ENCODE measurements at places on chromosomes 1 and 21.

GRCh38 chr1:188228623-188229022 is 1399.9 kb downstream of the PLA2G4A start:
- no peak for DNase-seq

DNA sequence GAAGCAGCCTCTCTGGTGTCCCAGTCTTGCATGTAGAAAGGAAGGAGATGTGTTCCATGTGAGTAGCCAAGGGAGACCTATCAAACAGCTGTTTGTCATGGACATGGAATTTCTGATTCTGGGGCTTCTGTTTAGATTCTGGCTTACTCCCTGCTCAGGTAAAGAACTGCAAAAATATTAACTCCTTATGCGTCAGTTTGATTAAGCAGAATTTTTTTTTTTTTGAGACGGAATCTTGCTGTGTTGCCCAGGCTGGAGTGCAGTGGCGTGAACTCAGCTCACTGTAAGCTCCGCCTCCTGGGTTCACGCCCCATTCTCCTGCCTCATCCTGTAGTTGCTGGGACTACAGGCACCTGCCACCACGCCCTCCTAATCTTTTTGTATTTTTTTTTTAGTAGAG is 6.8 kb downstream of the ARV1 start:
- no peak for DNase-seq

DNA sequence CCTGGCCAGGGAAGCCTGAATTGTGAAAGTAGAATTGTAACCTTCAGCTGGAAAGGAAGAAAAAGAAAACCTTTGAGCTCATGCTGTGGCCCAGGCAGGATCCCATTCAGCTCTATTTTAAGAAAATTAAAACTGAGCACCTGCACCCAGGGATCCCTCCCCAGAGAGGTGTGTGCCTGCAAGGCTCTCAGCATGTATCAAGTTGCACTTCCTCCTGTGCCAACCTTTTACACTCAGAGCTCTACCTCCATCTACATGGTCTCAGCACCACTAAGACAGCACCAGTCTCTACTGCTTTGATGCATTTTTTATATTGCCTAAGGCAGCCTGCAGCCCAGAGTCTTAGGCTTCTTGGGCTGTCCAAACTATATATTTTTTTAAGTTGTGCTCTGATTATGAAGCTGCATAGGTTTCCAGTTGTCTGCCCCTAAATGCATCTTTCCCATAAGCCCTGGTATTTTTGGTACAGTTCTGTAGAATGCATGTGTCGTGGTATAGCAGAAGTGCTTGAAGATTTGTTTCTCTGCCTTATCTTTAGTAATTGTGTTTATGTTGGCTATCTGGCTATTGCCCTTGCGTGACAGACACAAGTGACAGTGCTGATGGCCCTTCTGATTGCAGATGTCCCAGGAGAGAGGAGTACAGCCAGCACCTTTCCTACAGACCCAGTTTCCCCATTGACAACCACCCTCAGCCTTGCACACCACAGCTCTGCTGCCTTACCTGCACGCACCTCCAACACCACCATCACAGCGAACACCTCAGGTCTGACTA is 63.1 kb downstream of the PTPRC start:
- no peak for DNase-seq

DNA sequence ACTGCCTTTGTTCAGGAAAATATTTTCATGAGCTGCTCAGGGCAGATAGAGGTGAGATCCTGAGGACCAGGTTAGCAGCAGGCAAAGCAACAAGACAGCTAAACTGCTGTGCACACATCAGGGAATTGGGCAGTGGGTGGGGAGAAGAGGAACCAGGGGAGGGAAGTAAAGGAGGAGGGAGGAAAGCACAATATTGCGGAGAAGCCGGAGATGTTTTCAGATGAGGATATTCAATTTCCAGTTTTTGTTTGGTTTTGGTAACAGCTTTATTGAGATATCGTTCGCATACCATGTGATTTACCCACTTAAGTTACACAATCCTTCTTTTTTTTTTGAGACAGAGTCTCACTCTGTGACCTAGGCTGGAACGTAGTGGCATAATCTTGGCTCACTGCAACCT is 34.5 kb downstream of the EPHA10 start:
- peak; percentile 9 for DNase-seq

- no peak for DNase-seq
These were observed 21.8 kb downstream of the MIS18A start for GRCh38 chr21:32256873-32257620.

DNA sequence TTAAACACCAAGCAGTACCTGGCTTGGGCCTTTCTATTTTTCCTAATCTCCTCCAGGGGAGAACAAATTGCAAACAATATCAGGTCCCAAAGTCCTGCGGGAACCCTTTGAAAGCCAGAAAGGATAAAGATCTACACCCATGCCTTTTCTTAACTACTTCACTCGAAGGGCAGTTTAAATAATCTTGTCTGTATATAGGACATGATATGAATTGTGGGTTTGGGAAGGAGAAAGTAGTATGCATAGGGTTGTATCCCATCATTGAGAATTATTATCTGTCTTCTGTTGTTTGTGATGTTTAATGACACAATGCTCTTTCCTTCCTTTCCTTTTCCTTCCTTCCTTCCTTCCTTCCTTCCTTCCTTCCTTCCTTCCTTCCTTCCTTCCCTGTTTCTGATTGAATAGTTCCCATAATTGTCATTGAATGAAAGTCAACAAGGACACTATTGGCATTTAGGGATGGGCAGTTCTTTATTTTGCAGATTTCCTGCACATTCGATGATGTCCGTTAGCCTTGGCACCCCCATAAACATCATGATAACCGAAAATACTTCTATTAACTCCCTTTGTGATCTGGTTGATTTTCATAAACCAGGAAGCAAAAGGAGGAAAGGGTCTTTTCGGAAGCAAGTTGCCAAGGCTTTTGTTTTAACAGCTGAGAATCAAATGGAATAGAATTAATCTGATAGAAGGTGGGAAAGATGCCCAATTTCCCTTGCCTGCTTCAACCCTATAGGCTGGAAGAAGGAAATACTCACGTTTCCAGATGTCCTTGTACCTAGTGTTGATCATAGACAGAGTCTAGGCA is 141.3 kb downstream of the ATG4C start:
- no peak for DNase-seq

- no peak for DNase-seq
These were observed 42.4 kb upstream of the CLDN14 start for GRCh38 chr21:36522219-36522808.

DNA sequence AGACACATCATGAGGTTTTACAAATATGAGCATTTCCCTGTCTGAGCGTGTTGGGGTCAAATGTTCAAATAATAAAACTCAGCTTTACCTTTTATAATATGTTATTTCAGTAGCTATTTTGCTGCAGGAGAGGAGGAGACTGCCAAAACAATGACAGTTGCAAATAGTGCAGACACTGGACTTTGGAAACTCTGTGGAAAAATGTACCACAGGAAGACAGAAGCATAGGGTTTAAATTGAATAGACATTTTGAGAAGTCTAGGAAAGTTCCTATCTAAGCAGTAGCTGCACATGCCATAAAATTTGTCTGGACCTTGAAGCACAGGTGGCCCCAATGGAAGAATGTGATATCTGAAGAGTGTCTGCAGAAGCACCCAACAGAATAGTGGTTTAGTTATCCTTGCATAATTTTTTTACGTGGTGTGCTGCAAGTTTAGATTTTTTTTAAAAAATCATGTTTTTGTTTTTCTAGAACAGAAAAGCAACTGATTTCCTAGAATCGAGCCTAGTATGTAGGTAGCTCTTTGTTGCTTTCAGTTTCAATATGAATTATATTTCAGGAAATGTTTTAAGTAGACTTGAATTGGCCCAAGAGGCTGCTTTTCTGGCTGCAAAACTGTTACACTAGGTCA is 14.0 kb upstream of the GBP5 start:
- no peak for DNase-seq

- no peak for DNase-seq
These were observed 144.3 kb downstream of the FCRL5 start for GRCh38 chr1:157407917-157408525.

DNA sequence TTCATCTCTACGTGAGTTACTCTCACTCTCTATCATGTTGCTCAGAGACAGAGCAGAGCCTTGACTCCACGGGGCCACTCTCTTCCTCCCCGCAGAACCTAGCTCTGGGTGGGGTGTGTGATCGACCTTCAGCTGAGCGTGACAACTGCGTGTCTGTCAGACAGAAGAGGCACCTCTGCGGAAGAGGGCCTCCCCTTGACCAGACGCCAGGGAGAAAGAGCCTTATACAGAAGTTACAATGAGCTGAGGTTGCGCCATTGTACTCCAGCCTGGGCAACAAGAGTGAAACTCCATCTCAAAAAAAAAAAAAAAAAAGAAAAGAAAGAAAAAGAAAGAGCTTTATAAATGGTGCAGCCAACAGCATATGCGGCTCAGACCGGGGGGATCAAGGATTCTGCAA is 22.9 kb downstream of the SYT2 start:
- DNase-seq: no peak

DNA sequence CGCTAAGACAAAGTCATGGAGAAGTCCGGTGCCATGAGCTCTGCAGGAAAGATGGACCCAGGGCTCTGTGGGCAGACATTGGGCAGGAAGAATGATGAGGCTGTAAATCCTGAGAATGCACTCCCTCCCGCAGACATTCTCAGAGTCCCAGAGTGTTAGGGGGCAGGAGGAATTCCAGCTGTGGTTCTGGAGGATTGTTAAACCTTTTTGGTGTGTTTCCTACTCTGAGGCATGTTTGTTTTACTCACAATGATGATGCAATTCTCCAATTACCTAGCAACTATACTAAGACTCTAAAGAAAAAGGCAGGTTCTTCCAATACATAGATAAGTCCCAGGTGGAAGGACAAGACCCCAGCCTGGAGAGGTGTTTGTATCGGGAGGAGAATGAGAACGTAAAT is 2.8 kb upstream of the CAPN9 start:
- DNase-seq: no peak

DNA sequence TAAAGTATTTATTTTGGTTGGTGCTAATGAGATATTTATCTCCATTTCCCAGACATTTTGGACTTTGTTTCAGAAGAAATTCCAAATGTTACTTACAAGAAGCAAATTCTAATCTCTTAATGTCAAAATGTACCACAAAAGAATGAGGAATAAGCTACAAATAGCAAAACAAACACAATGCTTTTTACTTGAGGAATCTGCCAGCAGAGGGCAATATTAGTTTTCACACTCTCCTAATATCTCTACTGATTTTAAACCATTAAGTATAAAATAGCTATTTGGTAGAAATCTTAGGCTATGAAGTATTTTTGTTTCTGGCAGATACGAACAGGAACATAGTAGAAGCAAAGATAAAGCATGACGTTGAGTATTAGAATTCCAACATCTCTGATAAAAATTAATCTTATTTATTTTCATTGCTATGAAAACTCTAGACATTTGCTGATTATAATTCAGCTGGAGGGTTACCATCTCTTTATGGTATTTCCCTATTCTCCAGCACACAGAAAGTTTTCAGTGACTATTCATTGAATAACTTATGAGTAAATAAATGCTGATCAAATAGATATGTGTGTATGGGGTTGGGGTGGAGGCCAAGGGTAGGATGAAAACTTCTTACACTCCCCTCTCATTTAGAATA is 13.4 kb upstream of the HMCN1 start:
- DNase-seq: no peak

DNA sequence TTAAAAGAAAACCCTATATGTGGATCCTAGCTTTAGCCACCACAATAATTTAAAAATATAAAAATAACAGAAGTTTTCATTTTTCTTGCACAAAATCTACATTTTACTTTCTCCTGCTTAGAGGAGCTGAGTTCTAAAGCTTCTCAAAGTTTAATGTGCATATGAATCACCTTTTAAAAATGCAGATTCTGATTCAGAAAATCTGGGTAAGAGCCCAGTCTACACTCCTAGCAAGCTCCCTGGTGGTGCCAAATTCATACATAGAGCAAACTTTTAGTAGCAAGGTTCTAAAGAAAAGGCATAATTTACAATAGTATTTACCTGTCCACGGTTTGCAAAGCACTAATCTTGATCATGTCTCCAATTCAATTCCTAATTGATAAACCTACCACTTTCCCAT is 19.3 kb downstream of the RSBN1 start:
- no peak for DNase-seq

GRCh38 chr1:93628681-93629080 is 53.0 kb downstream of the BCAR3 start:
- DNase-seq: no peak

DNA sequence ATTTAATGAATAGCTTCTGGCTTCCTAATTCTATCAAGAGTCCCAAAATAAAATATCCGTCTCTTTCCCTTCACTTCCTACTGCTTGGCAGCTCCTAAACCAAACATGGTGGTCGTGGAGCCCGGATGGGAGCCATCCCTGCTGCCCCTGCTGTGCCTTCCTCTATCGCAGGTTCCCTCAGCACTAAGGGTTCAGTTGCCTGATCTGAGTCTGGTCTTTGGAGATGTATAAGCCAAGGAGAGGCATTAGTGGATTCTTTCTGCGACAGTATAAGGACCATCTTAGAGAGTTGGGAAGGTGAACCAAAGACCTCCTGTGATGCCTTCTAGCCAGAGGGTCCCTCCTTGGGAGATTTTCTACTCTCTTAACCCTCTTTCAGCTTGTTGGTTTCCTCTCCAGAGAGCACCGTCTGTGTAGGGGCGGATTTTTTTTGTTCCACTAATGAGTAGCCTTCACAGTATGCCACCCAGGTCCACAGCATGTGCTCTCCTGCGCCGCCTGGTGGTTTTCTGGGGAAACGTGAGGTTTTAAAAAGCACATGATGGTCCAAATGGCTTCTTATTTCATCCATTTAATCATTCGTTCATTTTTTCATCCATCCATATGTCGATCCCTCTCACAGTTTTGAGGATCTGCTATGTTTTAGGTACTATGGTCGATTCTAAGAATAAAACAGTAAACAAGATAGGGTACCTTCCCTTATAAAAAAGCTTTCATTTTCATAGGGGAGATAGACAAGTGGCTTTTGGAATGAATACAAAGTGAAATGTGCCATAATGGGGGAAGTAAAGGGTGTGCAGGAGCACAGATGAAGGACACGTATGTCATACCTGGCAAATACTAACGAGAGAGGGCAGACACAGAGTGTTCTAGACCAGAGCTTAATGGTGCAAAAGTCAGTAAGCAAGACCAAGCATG is 71.0 kb downstream of the NFASC start:
- DNase-seq: peak; percentile 81

GRCh38 chr1:187622545-187622944 is 793.8 kb downstream of the PLA2G4A start:
- no peak for DNase-seq

DNA sequence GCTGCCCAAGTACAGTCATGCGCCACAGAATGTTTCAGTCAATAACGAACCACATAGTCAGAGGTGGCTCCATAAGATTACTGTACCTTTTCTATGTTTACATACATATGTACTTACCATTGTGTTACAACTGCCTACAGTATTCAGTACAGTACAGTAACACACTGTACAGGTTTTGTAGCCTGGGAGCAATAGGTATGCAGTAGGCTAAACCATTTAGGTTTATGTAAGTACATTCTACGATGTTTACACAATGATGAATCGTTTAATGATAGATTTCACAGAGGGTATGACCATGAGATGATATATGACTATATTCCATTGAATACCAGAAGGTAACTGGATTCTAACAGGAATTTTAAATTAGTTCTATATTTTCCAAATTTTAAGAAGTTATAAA is 10.5 kb downstream of the YY1AP1 start:
- no peak for DNase-seq

Data from cardiac septum (tissue), 1 donor.